Stimulated activated CD8-positive, alpha-beta memory T cell treated with anti-CD3 and anti-CD28 coated beads, Interleukin-4, amount 100 ng/mL, for 4 hours (primary cell): ENCODE measurements at places on chromosomes 12 and 14.

GRCh38 chr12:31594681-31595080, 3.7 kb upstream of the DENND5B start:
- DNase-seq: no peak

GRCh38 chr14:68630081-68630571, 162.7 kb downstream of the ZFP36L1 start:
- DNase-seq: no peak

DNA sequence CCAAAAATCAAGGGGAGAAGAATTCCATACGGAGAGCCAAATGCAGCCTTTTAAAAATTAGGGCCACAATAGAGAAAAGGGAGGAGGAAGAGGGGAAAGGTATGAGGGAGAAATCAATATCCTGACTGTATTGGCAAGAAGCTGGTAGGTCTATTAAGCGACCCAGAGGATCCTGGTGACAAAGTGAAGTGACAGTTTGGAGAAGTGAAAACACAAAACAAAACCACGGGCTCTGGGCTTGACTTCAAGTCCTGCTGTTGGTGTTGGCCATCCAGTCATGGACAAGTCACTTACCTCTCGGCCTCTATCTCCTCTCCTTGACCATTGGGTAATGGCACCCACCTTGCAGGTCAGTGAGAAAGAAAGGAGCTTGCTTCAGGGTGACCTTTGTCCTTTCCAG, 47.0 kb upstream of the KCNA5 start:
- no peak for DNase-seq

DNA sequence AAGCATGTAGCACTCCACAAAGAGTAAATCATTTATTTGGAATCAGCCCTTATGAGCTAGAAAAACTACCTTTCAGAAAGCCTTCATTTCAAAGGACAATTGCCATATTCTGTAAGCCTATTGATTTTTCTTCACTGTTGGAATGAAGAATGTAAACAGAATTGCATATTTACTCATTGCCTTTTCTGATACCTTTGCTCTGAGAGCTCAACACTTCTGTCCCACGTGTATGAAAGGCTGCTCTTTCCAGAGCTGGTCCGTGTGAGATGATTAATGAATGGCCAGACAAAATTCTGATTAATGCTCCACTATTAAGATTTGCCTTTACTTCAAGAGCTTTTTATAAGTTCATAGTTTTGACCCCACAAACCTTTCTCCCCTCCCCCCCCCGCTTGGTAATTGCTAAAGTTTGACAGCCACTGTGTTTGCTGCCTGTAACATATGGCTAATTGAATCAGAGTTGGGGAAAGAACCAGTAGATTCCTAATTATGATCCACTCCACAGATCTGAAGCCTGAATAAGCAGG, 63.0 kb upstream of the PLEKHA5 start:
- no peak for DNase-seq

DNA sequence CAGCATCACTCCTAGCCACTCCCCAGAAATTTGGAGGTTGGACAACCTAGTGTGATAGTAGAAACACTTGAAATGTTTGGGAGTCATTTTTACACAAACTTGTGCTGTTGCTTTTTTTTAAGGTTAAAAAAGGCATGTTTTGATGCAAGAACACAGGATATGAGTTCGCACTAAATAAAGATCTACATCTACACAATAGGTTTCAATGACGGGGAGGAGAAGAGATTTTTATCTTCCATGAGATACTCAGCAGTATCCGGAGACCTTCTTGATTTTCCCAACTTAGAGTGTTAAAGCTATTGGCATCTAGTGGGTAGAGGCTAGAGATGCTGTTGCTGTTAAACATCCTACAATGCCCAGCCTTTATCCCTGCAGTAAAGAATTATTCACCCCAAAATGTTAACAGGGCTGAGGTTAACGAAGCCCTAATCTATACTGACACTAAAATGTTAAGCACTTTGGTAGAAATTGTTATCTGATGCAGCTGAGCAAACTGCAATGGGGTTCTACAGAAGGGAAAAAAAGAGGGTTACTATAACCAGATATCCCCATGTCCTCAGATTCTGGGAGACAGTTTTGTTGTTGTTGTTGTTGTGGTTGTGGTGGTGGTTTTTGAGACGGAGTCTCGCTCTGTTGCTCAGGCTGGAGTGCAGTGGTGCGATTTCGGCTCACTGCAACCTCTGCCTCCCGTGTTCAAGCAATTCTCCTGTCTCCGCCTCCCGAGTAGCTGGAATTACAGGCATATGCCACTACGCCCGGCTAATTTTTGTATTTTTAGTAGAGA, 14.0 kb upstream of the PCNX1 start:
- no peak for DNase-seq

DNA sequence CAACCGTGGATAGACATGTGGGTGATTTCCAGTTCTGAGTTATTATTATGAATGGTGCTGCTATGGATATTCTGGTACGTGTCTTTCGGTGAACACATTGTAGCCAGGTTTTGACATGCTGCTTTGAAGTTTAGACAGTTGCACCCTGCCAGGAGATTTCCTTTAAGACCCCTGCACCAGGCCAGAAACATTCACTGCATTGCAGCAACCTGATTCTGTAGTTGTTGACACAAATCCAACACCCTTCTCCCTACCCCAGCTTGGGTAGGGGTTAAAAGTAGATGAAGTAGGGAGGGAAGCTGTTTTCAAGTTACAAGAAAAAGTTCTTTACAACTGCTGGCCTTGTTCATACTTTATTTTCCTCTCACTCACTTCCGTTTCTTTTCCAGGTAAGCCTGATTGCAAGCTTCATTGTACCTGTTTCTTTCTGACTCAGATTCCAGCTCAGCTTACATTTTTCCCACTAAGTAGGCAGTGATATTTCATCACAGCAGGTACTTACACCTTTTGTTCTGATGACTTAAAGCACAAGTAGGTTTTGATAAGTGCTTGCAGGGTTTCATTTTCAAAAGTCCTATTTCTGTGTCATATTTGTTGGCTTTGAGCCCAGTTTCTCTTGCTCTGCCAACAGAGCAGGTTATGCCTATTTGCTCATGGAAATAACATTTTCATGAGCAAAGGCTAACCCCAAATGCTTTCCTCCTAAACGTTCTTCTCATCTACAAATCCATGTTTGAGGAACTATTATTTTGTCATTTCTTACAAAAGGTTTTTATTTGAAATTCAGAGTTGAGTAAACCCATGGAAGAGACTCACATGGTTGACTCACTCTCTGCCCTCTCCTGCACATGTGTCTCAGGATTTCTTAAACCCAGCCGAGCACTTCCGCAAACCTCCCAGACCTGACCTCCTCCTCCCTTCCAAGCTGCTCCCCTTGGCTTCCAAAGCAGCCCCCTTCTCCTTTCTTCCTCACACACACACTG, 12.1 kb upstream of the LTA4H start:
- no peak for DNase-seq

- no peak for DNase-seq
Measured at GRCh38 chr12:110613071-110613770, 708 bp upstream of the TCTN1 start.

DNA sequence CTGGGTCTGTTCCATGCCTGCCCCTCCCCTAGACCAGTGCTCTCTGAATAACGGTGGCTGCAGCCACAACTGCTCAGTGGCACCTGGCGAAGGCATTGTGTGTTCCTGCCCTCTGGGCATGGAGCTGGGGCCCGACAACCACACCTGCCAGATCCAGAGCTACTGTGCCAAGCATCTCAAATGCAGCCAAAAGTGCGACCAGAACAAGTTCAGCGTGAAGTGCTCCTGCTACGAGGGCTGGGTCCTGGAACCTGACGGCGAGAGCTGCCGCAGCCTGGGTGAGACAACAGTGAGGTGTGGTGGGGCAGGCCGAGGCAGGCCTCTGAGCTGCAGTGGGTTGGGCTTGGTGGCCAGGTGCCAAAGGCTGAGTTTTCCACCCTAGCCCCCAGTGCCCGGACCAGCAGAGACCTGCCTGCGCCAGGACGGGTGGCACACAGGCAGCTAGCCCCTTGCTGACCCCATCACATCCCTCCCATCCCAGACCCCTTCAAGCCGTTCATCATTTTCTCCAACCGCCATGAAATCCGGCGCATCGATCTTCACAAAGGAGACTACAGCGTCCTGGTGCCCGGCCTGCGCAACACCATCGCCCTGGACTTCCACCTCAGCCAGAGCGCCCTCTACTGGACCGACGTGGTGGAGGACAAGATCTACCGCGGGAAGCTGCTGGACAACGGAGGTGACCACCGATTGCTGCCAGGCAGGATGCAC, 28.2 kb upstream of the LRP1-AS start:
- DNase-seq: no peak

DNA sequence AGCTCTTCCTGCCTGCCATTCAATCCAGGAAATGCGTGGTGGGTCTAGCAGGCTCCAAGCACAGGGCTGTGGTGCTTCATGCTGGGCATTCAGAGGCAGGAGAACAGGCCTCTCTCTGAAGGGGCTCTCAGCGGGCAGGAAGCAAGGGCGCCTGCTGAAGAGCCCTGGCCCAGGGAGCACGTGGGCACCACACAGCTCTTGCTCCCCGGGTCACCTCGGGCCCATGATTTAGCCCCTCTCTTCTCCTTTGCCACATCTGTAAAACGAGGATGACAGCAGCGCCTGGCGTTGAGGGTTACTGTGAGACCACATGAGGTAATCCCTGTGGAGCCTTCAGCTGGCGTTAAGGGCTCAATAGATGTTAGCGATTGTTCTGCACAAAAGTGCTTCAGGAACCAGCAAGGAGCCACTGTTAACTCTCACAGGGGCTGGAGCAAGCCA, 37.6 kb upstream of the SPTLC2 start:
- DNase-seq: no peak

DNA sequence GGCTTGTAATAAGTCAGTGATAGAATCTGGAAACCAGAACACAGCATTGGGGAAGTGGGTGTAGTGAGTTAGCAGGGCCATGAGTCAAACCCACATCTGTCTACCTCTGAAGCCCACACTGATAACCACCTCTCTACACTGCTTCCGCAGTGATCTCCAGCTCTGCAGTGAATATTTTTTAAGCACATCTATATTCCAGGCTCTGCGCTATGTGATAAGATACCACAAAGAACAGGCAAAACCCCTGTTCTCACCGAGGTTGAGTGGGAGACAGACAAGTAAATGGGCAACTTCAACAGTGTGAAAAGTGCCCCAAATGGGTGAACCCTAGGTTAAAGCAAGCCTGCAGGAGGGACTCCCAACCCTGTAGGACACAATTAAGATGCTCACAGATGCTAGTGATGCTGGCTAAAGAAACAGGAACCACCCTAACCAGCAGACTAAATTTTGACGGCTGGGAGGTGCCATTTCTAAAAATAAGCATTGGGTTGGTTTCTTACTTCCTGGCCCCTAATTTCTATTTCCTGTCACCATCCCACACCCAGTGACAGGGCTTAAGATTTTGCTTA, 375.0 kb downstream of the DPF3 start:
- no peak for DNase-seq
